MG63 (cell line): ENCODE measurements at places on chromosomes 4 and X. TPM values are rescaled to one million over a fixed set of nuclear protein-coding genes. Genes with fewer than 3 reads are reported as not detected.

BANK1 gene
- 1.1 TPM in 1 of 2 replicates, not detected in the other for total RNA-seq

- no peak for DNase-seq
Observed at GRCh38 chr4:23631255-23631950, 258.4 kb downstream of the PPARGC1A start.

- DNase-seq = no peak
Observed at GRCh38 chr4:141174457-141174856, 41.2 kb upstream of the RNF150 start.

SMIM10 gene
- total RNA-seq = 12.0 and 44.9 TPM in 2 replicates

GRCh38 chrX:101708163-101708562 is 48.5 kb upstream of the ARMCX2 start:
- DNase-seq = no peak

DNA sequence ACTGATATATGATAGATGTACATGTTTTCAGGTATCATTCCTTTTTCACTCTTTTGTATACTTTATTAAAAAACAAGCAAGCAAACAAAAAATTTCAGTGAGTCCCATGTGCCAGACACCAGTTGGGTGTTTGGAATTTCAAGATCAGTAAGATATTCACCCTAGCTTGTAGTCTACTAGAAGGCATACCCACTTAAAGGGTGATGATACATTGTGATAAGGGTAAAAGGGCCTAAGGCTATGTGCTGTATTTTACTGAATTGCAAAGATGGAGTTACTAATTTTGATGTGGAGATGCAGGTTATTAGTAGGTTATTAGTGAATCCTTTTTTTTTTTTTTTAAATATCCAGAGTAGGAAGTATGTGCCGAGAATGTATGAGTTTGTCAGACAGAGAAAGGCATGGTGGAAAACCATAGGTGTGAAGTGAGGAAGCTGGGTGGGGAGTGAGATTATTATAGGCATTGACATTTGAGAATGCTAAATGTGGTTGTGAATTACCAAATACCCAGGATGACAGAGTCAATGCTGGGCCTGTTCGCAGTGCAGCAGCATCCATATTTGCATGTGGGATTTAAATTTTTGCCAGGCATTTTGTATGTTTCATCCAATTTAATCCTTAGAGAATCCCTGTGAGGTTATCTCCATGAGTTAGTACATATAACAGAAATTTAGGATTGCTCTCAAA is 10.1 kb downstream of the STIM2 start:
- DNase-seq = no peak

- DNase-seq = no peak
Observed at GRCh38 chrX:39758791-39759525, 338.8 kb downstream of the BCOR start.

DNA sequence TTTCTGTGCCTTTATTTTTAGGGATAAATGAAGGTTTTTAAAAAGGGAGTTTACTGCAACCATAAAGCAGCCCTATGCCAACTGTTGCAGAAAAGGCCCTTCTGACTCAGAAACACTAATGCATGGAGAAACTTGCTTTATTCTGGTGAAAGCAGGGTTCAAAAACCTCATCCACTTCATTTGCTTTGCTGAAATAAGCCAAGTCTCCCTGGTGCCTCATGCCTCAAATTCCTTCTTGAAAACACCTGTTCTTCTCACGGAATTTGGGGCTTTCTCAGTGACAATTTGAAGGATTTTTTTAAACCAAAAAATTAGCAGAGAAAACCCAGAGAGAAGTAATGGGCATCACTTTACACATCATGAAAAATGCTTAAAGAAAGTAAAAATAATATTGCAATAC is 349.0 kb downstream of the PCDH7 start:
- DNase-seq = no peak

DNA sequence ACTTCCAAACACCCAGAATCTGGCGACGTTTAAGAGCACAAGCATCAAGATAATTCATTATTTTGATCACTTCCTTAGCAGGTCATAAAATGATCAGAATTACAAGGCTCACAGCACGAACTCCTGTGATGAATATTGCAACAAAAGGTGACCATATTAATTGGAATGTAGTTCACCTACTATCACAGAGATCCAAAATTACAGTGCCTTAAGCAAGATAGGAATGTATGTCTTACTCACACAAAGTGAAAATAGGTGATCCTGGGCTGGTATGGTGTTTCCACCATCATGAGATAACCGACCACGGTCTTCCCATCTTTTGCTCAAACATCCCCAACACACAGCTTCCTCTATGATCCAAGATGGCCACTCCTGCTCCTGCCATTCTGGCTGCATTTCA is 131.2 kb downstream of the SCFD2 start:
- no peak for DNase-seq

DNA sequence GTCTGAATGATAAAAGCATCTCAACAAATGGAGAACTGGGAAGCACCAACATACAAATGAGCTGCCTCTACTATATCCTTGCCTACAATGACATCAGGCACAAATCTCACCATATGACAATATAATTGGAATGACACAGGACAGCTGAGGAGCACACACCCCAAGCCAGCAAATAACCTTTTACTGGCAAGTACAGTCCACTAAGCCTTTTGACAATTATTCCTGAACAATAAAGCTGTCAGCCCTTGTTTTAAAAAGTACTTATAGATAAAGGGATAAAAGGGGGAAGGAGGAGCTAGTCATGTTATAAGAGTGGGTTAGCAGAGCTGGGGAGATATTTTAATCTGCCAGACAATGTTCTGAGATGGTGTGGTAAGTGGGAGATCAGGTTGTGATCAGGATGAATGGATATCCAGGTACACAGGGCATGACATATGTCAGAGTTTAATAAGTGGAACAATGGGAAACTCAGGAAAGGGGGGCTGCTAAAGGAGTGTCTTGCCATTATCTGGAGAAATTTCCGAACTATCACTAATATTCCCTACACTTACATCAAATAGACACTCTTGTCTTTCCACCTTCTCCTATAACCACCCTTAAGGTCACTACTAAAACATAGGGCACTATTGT is 127.6 kb downstream of the GPC3 start:
- no peak for DNase-seq

DNA sequence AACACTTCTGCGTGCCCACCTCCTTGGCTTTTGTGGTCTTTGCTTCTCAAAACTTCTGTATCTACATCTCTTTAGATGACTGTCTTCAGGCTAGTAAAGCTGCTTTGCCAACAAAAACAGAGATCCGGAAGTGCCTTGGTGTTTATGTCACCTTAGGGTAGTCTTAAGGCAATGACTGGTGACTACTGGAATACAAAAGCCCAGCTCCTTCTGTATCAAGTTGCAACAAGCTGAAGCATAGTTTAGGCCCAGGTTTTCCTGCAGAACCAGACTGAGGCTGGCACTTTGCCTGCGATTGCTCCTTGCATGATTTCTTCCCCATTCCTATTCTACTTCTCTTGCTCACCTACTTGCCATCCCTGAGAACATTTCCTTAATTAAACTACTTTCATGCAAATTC is 333.8 kb downstream of the DMD start:
- peak; percentile 35 for DNase-seq

GRCh38 chr4:89486042-89486441 is 178.4 kb upstream of the GPRIN3 start:
- no peak for DNase-seq

TCEAL6 gene
- total RNA-seq = not detected in 2 replicates

PAGE2B gene
- total RNA-seq = not detected in 2 replicates

ARMCX5 gene
- total RNA-seq = 2.9 and 6.6 TPM in 2 replicates

GRCh38 chrX:19849464-19850080 is 37.8 kb downstream of the SH3KBP1 start:
- DNase-seq = no peak

GRCh38 chr4:2867758-2868491 is 24.3 kb downstream of the ADD1 start:
- DNase-seq = no peak

DNA sequence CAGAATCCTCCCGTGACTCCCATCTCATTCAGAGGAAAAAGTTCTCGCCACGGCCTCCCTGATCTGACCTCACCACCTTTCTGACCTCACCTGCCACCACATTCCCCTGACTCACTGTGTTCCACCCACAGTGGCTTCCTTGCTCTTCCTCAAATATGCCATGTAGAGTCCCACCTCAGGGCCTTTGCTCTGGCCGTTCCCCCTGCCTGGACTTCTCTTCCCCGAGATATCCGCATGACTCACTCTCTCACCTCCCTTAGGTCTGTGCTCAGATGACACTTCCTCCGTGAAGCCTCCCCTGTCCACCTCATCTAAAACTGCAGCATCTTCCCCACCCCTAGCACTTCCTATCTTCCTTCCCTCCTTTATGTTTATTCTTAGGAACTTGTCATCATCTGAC is 7.2 kb upstream of the TSPYL2 start:
- no peak for DNase-seq

GRCh38 chr4:70714079-70714887 is 7.5 kb upstream of the RUFY3 start:
- no peak for DNase-seq

- DNase-seq = no peak
Observed at GRCh38 chrX:98350940-98351339, 1467.2 kb downstream of the RPA4 start.

- no peak for DNase-seq
Observed at GRCh38 chr4:5573965-5574364, 134.4 kb downstream of the EVC2 start.

DNA sequence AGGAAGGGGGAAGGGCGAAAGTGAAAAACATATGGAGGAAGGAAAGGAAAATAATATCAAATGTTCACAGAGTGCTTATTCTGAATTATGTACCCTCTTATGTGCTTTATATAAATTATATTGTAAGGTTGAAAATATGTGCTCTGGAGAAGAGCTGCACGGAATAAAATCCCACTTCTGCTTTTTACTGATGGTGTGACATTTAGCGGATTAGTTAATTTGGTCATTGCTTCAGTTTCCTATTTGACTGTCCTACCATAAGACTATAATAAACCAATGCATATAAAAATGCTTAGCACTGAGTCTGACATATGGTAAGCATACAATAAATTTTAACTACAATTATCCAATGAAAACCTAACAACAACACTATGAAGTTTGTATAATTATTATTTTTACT is 86.2 kb downstream of the NPFFR2 start:
- no peak for DNase-seq

TEC gene
- 0.86 and 0.99 TPM in 2 replicates for total RNA-seq
